ENCODE measurements at places on chromosomes 2 and 18. TPM values are rescaled to one million over a fixed set of nuclear protein-coding genes. Genes with fewer than 3 reads are reported as not detected.

The EPG5 gene
- total RNA-seq = 28.3 TPM

The GNLY gene
- total RNA-seq = not detected

The PPP1R1C gene
- total RNA-seq = 1.00 TPM

The CDKL4 gene
- total RNA-seq = 3.4 TPM

The DSEL gene
- 43.2 TPM for total RNA-seq

The TM4SF20 gene
- 0.09 TPM for total RNA-seq

The SPRED2 gene
- total RNA-seq = 6.0 TPM

The UBR3 gene
- 32.9 TPM for total RNA-seq

The MSTN gene
- 0.09 TPM for total RNA-seq

The RIT2 gene
- not detected for total RNA-seq

The SKOR2 gene
- total RNA-seq = not detected

The CASP10 gene
- 6.4 TPM for total RNA-seq

The TDRD15 gene
- total RNA-seq = not detected

The SERPINB10 gene
- total RNA-seq = not detected

The SOX11 gene
- total RNA-seq = under 0.01 TPM

The UGT1A3 gene
- not detected for total RNA-seq

The PFN4 gene
- total RNA-seq = 0.28 TPM

The MC5R gene
- not detected for total RNA-seq

The PID1 gene
- total RNA-seq = 28.3 TPM

The MC2R gene
- total RNA-seq = not detected

The EPHA4 gene
- total RNA-seq = 26.7 TPM

The ARHGAP15 gene
- 0.09 TPM for total RNA-seq

All from smooth muscle cell of bladder (primary cell).